ENCODE measurements at places on chromosomes 2 and 18.

- DNase-seq, result no peak
Observed at GRCh38 chr2:230068651-230069055, at the start of gene SLC16A14. Gene SLC16A14 (minus strand): TSS chr2:230068924. CDS start chr2:230059352, 9,572 bp downstream.

DNA sequence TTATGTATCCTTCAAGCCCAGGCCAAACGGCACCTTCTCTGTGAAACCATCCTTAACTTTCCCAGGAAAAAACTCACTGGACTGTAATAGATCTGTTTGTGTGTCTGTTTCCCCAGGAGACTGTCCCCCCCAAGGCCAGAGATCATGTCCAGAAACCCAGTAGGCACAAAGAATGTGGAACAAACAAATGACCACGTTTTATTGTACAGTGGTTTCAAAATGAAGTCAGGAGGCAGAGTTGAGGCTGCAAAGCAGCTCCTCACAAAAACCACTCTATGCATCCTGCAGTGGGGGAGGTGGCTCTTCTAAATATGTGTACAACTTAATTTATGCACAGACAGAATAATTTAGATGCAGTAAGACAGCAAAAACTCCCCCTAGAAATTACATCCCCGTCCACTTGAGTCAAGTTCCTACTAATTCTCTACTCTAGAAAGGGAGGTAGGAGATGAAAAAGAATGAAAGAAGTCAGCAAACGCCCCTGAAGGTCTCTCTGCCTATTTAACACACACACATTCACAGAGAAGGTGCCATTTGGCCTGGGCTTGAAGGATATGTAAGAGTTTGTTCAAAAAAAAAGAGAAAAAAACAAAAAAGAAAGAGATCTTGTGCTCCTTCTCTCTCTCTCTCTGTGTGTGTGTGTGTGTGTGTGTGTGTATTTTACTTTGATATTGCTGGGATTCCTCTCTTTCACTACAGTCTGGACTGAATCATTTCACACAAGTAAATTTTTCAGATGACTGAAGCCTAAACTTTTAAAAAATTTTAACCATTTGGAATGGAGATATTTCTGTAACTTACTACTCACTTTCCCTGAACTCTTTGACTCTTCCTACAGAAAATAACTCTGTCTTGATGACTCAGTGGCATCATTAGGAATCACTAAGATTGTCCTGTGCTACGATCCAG is 19.5 kb downstream of the BCL2 start:
- DNase-seq, result no peak

GRCh38 chr2:36338124-36338826 is 17.3 kb upstream of the CRIM1 start:
- no peak for DNase-seq

DNA sequence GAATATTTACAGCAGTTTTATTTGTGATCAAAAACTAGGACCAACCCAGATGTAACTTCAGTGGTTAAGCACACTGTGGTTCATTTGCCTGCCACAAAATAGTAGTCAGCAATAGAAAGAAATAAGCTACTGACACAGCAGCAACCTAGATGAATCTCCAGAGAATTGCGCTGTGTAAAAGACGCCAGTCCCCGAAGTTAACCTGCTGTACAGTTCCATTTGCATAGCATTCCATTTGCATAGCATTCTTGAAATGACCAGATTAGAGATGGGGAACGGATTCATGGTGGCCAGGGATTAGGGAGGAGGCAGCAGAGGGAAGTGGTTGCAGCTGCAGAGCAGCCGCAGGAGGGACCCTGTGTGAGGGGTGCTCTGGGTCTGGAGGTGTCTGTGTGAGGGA is 39.3 kb upstream of the NFATC1 start:
- no peak for DNase-seq

- no peak for DNase-seq
Observed at GRCh38 chr2:57444752-57445430, 601.7 kb upstream of the VRK2 start.

GRCh38 chr18:44517136-44517535 is 163.6 kb upstream of the SETBP1 start:
- no peak for DNase-seq

DNA sequence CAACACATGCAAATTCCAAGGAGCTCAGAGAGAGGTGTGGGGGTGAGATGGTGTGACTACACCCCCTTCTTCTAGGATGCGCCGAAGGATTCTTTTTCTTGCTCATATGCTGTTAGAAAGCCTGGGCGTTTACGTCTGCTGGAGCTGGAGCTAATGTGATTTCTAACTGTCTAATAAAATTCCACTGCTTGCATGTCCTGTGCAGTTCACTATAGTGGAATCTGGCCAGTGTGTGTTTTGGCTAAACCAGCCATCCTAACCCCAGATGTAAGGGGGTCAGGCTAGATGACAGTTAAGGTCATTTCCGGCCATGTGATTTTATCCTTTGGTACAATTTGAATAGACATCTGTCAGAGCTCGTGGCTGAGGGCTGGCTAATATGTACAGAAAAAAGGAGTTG is 194.1 kb downstream of the PRKCE start:
- no peak for DNase-seq

- DNase-seq, result peak; percentile 32
Observed at GRCh38 chr2:8761529-8762164, 75.8 kb downstream of the KIDINS220 start.

DNA sequence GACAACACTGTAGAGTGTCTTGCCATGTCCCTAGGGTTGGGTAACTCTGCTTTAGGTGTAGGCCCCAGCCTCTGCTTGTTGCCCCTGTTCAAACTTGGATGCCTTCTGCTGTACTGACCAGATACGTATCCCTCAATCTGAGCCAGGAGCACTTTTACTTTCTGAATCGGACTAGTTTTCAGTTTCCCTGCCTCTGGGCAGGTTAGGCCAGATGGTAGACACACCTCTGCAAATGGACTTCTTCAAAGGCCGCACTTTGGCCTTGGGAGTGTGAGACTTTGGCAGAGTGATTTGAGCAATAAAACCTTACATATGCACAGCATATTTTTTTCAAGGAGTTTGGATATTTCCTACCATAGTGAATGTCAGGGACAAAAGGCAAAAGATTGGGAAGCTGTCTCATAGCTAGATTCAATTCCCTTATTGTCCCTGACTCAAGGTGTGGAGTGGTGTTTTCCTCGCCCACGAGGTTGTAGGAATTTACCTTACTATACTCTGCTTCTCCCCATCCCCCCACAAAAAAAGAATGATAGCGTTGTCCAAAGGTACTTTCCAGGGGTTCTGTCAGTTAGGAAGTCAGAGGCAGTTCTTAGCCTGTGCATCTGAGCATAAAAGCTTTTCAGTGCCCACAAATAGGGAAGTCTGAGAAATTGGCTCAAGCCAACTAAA is 15.3 kb upstream of the PARD3B start:
- DNase-seq, result no peak

DNA sequence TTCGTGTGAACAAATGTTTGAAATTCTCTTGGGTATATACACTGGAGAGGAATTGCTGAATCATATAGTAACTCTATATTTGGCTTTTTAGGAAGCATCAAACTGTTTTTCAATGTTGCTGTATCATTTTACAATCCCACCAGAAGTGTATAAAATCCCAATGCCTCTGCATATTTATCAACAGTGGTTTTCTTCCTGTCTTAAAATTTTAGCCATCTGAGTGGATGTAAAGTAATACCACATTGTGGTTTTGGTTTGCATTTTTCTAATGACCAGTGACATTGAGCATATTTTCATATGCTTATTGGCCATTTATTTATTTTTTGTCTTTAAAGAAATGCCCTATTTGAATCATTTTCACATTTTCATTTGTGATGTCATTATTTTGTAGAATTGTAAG is 22.8 kb upstream of the LRP1B start:
- no peak for DNase-seq

GRCh38 chr18:40096675-40097074 is 1858.4 kb upstream of the PIK3C3 start:
- no peak for DNase-seq

GRCh38 chr2:68643874-68644485 is 601 bp downstream of the PROKR1 start:
- DNase-seq, result no peak

DNA sequence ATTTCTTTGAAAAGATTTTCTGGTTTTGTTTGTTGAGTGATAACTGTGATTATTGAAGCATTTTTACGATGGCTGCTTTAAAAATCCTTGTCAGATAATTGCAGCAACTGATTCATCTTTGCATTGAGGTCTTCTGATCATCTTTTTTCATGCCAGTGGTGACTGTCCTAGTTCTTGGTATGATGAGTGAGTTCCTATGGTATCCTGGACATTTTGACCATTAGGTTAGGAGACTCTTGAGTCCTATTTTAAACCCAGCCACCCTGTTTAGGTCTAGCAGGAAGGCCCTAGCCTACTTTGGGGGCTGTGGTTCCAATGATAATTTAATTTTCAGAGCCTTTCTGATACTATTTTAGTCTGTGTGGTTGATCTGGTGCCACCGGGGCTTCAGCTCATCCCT is 72.7 kb upstream of the REV1 start:
- no peak for DNase-seq

GRCh38 chr2:232976666-232977437 is 36.2 kb downstream of the NGEF start:
- DNase-seq, result no peak

DNA sequence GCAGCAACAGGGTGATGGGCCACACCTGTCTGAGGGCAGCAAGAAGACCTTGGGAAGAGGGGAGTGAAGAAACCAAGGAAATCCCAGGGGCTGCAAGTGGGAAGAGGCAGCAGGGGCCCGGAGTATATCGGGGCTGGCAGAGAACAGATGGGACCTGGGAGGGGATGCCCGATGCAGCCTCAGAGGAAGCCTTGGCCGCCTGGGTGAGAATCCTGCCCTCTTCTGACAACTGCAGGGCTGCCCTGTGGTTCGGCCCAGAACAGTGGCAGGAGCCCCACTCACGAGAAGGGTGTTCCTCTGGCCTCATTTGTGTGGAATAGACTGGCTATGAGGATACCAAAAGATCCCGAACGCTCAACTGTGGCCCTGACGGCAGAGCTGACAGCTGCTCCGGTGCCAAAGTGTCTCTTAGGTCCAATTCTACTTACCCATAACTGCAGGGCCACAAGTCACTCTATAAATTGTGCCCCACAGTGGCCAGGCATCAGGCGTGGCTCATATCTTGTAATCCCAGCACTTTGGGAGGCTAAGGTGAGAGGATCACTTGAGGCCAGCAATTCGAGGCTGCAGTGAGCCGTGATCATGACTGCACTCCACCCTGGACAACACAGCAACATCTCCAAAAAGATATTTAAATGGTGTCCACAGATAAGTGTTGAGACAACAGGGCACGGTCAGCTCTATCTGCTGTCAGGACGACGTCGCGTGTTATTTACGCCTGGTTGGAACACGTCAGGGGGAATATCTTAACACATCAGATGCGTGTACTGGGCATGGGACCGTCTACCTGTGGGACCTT is 23.6 kb upstream of the ID2 start:
- no peak for DNase-seq

DNA sequence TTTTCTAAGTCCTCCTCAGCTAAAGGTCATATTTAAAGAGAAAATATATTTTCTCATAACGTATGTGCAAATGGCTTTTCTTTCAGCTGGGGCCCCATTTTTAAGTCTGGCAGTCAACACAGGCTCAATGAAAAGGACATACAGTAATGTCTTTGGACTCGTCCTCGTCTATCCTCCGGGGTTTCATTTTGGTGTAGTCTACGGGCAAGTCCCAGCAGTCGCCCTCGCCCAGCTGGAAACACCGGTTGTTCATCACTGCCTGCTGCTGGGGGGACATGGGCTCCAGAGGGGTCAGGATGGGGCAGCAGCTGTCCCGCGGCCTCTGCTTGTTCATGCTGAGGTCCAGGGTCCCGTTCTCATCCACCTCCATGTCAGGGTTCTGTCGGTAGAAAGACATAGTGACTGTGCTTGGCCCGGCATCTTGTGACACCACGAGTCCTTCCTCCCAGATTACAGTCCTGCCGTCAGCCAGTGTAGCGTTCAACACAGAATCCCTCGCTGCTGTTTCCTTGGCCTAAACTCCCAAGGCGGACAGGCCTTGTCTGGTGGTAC is 144.9 kb upstream of the PXDN start:
- DNase-seq, result no peak

DNA sequence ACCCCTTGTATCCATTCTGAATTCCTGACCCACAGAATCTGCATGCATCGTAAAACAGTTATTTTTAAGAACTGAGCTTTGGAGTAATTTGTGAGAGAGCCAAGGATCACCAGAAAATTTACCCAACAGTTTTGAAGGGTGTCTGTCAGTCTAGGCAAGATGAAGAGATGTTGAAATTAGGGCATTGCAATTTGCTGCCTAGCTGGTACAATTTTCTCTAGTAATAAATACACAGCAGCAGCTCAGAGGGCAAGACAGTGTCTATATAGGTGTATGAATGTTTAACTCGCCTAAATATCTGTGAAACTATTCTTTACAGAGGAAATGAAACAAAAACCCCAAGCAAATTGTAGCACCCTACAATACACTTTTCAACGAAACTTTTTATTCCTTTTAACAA is 377.8 kb upstream of the POU3F3 start:
- no peak for DNase-seq

DNA sequence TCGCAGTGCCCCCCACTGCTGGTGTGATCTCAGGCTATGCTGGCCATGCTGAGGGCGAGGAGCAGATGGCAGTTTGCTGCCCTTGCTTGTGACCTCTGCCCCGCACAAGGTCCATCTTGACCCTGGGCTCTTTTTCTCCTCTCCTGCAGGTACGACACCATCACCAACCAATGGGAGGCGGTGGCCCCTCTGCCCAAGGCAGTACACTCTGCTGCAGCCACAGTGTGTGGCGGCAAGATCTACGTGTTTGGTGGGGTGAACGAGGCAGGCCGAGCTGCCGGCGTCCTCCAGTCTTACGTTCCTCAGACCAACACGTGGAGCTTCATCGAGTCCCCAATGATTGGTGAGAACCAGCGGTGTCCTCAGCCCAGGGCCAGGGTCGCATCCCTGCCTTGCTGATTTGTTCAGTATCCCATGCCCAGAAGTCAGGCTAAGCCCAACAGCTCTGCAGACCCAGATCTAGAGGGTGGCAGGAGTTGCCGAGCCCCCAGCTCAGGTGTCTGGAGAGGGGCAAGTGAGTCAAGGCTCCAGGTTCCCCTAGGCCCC is 223.8 kb downstream of the ATAD2B start:
- no peak for DNase-seq

DNA sequence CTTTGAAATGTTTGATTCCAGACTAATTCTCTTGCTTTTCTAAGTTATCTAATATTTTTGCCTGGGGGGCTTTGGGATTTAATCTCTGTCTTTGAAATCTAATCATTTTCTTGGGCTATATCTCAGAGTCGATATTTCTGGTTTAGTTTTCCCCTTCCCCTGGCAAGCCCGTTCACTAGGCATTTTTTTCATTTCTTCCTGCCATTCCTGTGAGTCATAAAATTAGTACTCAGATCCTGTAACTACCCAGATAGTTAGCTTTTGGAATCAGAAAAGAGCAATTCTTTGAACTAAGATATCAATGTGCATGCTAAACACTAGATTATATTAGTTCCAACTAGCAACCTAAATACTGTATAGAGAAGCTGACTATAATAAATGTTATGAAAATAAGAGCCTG is 29.4 kb upstream of the RNF149 start:
- no peak for DNase-seq
